Esophagus squamous epithelium (tissue), 5 donors: ENCODE measurements at places on chromosomes 6 and 20.

GRCh38 chr6:140833408-140833807, 1299.3 kb upstream of the GJE1 start:
- no peak for DNase-seq

GRCh38 chr6:26205161-26205624, 118.0 kb downstream of the HFE start:
- no peak for DNase-seq

GRCh38 chr6:21310568-21311140, 282.9 kb upstream of the SOX4 start:
- DNase-seq: no peak

GRCh38 chr20:40650707-40651106, 38.3 kb downstream of the MAFB start:
- no peak for DNase-seq

GRCh38 chr20:62066983-62067433, 1.3 kb upstream of the TAF4 start:
- DNase-seq: no peak

DNA sequence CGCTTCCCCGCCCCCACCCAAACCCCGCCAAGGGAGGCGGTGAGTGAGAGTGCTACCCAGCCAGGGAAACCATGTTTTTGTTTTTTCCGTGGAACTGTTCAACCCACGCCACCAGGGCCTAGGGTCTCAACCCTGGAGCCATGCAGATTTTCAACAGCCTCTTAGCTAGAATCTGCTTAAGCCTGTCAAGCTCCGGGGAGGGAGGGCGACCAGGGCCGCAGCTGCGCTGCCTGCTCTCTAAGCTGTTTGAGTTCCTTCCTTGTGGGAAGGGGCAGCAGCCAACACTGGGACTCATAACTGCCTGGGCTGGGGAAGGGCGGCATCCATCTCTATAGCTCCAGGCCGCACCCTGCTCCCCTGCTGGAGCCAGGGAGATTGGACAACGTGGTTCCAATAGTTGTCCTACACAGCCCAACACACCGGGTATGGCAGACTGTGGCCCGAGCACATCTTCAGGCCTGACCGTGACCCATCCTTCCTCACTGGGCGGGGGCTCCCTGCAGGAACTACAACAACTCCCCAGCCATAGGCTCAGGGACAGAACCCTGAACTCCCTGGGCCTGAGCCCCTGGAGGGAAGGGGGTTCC, 1065.7 kb upstream of the MANEA start:
- DNase-seq: no peak

DNA sequence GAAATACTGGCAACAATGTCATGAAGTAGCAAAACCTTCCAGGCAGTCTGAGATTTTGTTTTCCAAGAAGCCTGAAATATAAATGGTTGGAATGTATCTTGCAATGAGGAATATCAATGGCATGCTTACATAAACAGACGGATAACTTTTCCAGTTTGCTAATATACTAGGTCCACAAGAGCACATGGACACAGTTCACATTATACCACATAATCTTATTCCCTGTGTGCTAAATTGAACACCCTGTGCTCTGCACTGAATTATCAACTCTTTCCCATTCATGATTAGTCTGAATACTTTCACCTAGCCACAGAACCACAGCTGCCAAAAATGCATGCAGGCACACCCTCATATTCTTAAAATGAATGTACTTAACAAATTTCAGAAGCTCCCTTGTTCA, 274.3 kb downstream of the COL12A1 start:
- DNase-seq: no peak

GRCh38 chr6:71499667-71500066, 211.1 kb downstream of the OGFRL1 start:
- DNase-seq: no peak

DNA sequence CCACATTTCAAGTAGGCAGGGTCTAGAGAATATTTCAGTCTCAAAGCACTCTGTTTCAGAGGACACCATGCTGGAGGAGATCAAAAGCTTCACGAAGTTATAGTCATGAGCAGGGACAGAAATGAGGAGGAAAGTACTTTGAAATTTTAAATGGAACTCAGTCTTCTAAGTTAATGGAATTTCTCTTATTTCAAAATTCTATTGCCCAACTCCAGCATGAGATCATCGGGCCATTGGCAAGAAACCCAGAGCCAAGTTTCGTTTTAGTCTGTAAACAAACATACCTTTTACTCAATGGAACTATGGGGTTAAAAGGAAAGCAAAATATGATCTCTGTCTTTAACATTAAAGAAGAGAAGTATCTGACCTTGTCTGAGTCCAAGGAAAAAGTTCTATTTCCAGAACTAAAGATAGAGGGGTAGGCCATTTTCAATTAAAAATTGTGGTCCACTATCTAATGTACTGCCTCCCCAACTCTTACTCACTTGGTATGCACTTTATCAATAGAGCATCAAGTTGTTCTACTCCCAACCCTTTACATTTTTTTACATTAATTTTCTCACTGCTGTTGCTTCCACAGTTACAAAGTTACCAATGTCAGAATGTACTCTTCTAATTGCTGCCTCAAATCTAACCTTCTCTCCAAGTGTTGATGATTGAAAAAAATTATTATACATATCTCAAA, 235.3 kb upstream of the NRSN1 start:
- DNase-seq: no peak
